ENCODE measurements at places on chromosomes 3 and 15. TPM values are rescaled to one million over a fixed set of nuclear protein-coding genes. Genes with fewer than 3 reads are reported as not detected.

- peaks cover 2% of the 10 kb centered on the region for H3K36me3 ChIP-seq
- H3K27ac ChIP-seq = peak overlapping the region; percentile 93
- H3K27me3 ChIP-seq = peaks cover 3% of the 10 kb centered on the region
- peak overlapping the region; percentile 91 for H3K4me3 ChIP-seq
Measured at GRCh38 chr15:63601026-63601703, 4.0 kb downstream of the FBXL22 start.

LTK gene
- total RNA-seq = 0.30 TPM

GRCh38 chr15:93762036-93762435 lies 469.3 kb upstream of the MCTP2 start:
- H3K4me1 ChIP-seq = no peaks in the 10 kb centered on the region
- no peak overlapping the region for H3K27ac ChIP-seq
- H3K4me3 ChIP-seq = no peak overlapping the region

GRCh38 chr3:23710555-23710954 lies 95.2 kb upstream of the UBE2E1 start:
- H3K4me3 ChIP-seq = no peak overlapping the region
- no peaks in the 10 kb centered on the region for H3K36me3 ChIP-seq

- no peaks in the 10 kb centered on the region for H3K4me1 ChIP-seq
- no peaks in the 10 kb centered on the region for H3K27me3 ChIP-seq
- H3K36me3 ChIP-seq = no peaks in the 10 kb centered on the region
- DNase-seq = no peak
- H3K4me3 ChIP-seq = no peak overlapping the region
Measured at GRCh38 chr15:100309109-100310040, 32.4 kb downstream of the ADAMTS17 start.

MYZAP gene
- not detected for total RNA-seq

- no peak overlapping the region for H3K27ac ChIP-seq
- H3K4me3 ChIP-seq = no peak overlapping the region
- no peaks in the 10 kb centered on the region for H3K4me1 ChIP-seq
- H3K36me3 ChIP-seq = no peaks in the 10 kb centered on the region
Measured at GRCh38 chr3:2465842-2466241, 367.2 kb downstream of the CNTN4 start.

DNA sequence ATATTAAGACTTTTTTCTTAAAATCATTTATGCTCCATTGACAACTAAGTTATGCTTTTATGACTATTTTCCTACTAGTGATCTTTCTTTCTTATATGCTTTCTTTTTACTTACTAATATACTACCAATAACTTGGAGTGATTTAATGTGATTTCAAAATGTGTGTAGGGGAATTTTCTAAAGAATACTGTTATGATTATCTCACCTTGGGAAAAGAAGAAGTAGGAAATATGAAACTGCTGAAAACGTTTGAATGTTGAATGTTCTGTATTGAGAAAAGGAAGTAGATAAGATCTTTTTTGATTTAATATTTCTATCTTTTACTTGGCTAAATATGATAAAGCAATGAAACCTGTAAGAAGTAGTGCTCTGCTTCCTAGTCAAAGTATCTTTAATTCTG lies 7.8 kb upstream of the CD200R1 start:
- H3K4me1 ChIP-seq = peaks cover 45% of the 10 kb centered on the region
- no peak overlapping the region for H3K27ac ChIP-seq
- no peak for DNase-seq

- DNase-seq = no peak
- no peak overlapping the region for H3K4me3 ChIP-seq
- no peaks in the 10 kb centered on the region for H3K4me1 ChIP-seq
- H3K27me3 ChIP-seq = peaks cover 3% of the 10 kb centered on the region
- no peaks in the 10 kb centered on the region for H3K36me3 ChIP-seq
Measured at GRCh38 chr3:53808496-53808895, 37.7 kb downstream of the CHDH start.

GRCh38 chr3:160665784-160666526 lies 11.0 kb upstream of the ARL14 start:
- H3K4me1 ChIP-seq = peaks cover 4% of the 10 kb centered on the region
- peaks cover 10% of the 10 kb centered on the region for H3K27me3 ChIP-seq
- no peak overlapping the region for H3K27ac ChIP-seq
- no peak for DNase-seq
- H3K36me3 ChIP-seq = no peaks in the 10 kb centered on the region
- H3K4me3 ChIP-seq = no peak overlapping the region

GRCh38 chr3:9793161-9793781 lies 389 bp downstream of the ARPC4 start:
- peak; percentile 69 for DNase-seq
- peaks cover 49% of the 10 kb centered on the region for H3K4me1 ChIP-seq
- peak overlapping the region; percentile 100 for H3K27ac ChIP-seq
- peak overlapping the region; percentile 97 for H3K4me3 ChIP-seq
- no peaks in the 10 kb centered on the region for H3K27me3 ChIP-seq

DNA sequence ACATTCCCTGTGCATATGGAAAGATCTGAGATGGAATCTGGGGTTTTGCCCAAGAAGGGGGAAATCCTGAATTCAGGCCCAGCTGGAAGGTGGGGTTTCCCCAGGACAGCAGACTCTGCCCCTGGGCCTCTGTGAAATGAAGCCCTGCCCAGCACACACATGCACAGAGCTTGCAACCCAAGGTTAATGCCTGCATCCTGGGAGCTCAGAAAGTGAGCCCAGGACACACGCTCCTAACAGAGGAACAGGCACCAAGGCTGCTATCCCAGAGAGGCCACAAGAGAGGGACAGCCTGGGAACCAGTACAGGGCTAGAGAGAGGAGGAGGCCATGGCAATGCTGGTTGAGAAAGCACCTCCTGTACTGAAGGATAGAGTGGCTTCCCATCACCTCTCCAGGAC lies 16.1 kb downstream of the SEMA5B start:
- H3K4me1 ChIP-seq = no peaks in the 10 kb centered on the region
- H3K4me3 ChIP-seq = no peak overlapping the region
- H3K27me3 ChIP-seq = peaks cover 66% of the 10 kb centered on the region
- H3K27ac ChIP-seq = no peak overlapping the region

- peaks cover 18% of the 10 kb centered on the region for H3K4me1 ChIP-seq
- peak overlapping the region; percentile 25 for H3K27ac ChIP-seq
- peaks cover 11% of the 10 kb centered on the region for H3K36me3 ChIP-seq
- peaks cover 70% of the 10 kb centered on the region for H3K27me3 ChIP-seq
Measured at GRCh38 chr15:29822684-29823459, 604 bp upstream of the TJP1 start.

- no peaks in the 10 kb centered on the region for H3K4me1 ChIP-seq
- H3K4me3 ChIP-seq = no peak overlapping the region
- H3K36me3 ChIP-seq = no peaks in the 10 kb centered on the region
Measured at GRCh38 chr3:133934073-133934970, 38.6 kb upstream of the RAB6B start.

TUSC2 gene
- 25.0 TPM for total RNA-seq

- H3K27ac ChIP-seq = no peak overlapping the region
- no peak overlapping the region for H3K4me3 ChIP-seq
- DNase-seq = no peak
- no peaks in the 10 kb centered on the region for H3K4me1 ChIP-seq
- no peaks in the 10 kb centered on the region for H3K36me3 ChIP-seq
Measured at GRCh38 chr15:29611057-29611456, 211.2 kb downstream of the TJP1 start.

GRCh38 chr3:72162649-72163184 lies 377.8 kb upstream of the PROK2 start:
- DNase-seq = no peak
- no peaks in the 10 kb centered on the region for H3K36me3 ChIP-seq
- no peaks in the 10 kb centered on the region for H3K4me1 ChIP-seq
- no peaks in the 10 kb centered on the region for H3K27me3 ChIP-seq

DNA sequence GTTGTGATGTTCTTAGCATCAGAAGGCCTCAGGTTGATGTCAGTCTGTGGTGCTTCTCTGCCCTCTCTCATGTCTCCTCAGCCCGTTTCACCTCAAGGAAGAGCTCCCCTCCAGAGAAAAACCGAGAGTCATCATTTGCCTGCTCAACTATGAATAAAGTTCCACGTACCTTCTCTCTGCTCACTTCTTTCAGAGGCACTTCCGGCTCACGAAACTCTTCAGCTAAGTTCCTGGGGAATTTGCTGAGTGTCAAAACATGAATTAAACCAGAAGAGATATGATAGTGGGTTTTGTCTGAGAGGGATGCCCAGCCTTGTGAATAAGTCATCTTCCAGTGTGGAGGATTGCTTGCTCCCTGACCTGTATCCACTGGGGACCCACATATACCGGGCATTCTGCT lies 37.7 kb downstream of the CCR4 start:
- peak overlapping the region; percentile 54 for H3K27ac ChIP-seq
- H3K4me3 ChIP-seq = no peak overlapping the region
- H3K4me1 ChIP-seq = peaks cover 54% of the 10 kb centered on the region
- DNase-seq = no peak

DNA sequence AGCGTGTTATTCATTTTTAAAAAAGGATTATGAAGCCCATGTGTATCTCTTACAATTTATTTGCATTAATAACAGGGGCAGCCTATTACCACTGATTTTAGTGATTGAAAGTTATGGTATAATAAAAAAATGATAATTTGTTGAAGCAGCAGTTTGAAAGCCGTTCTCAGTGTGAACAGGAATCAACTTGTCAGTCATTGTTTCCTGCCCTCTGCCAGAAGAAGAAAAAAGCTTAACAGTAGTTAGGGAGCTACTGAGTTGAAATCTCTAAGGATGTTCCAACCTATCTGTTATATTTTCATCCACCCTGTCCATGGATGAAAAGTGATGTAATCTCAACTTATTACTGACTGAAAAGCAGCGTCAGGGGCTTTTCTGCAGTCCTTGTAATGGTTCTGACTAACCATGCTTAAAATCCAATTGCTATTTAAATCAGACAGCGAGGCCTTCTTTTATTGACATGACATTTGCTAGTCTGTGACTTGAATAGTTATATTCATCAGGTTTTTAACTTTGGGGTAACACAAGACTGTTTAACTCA lies 486.7 kb downstream of the ROBO2 start:
- no peak overlapping the region for H3K27ac ChIP-seq
- no peaks in the 10 kb centered on the region for H3K36me3 ChIP-seq
- no peaks in the 10 kb centered on the region for H3K4me1 ChIP-seq
- H3K4me3 ChIP-seq = no peak overlapping the region
- H3K27me3 ChIP-seq = no peaks in the 10 kb centered on the region
- DNase-seq = no peak

GRCh38 chr3:44848634-44849033 lies 13.1 kb upstream of the TMEM42 start:
- H3K36me3 ChIP-seq = peaks cover 66% of the 10 kb centered on the region
- no peak overlapping the region for H3K4me3 ChIP-seq
- no peaks in the 10 kb centered on the region for H3K27me3 ChIP-seq
- H3K27ac ChIP-seq = no peak overlapping the region

DNA sequence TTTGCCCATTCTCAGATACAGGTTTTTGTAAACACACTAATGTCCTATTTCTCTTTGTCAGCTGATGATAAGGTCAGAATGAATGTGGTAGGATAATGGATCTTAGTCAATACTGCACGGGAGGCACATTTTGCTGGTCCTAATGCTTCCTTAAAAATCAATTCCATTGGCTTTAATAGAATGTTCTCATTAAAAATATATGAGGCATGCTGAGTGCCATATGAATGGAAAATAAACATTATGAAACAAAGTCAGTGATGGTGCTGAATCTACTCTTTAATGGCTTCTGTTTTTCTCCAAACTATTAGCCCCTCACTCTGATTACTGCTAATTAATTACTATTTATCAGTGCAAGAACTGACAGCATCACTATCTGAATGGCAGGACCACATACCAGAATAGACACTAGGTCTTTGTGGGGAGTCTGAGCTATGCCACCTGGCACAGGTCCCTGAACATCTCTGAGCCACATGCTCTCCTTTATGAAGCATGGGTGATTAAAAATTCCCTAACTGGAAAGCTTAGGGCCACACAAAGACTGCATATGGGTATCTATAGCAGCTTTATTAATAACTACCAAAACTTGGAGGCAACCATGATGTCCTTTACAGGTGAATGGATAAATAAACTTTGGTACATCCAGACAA lies 278.9 kb downstream of the MEX3B start:
- H3K4me1 ChIP-seq = no peaks in the 10 kb centered on the region
- H3K27ac ChIP-seq = no peak overlapping the region
- no peak overlapping the region for H3K4me3 ChIP-seq
- no peaks in the 10 kb centered on the region for H3K36me3 ChIP-seq
- no peaks in the 10 kb centered on the region for H3K27me3 ChIP-seq
- DNase-seq = no peak

GOLGA8B gene
- total RNA-seq = 278 TPM
